ENCODE measurements at places on chromosomes 7 and 10.

GRCh38 chr10:95663496-95663895 is 7.0 kb upstream of the ALDH18A1 start:
- no peak for DNase-seq

- DNase-seq = no peak
Measured at GRCh38 chr7:74455928-74456327, 2.2 kb downstream of the GTF2IRD1 start.

DNA sequence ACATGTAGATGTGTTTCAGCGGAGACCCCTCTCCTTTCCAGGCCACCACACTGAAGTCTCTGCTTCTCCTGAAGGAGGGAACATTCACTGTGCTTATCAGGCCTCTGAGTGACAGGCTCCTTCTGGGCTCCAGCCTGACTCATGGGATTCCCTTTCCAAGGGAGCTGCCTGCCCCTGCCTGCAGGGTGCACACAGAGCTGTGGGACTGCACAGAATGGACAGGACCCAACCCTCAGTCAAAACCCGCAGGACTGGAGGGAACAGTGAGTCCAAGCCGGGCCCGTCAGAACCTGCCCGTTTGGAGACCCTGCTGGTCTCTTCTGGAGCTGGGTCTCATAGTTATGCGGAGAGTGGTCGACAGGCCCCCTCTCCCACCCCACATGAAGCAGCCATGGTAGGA is 32.6 kb downstream of the PLAC9 start:
- no peak for DNase-seq

GRCh38 chr7:26011039-26011696 is 140.8 kb upstream of the NFE2L3 start:
- no peak for DNase-seq

DNA sequence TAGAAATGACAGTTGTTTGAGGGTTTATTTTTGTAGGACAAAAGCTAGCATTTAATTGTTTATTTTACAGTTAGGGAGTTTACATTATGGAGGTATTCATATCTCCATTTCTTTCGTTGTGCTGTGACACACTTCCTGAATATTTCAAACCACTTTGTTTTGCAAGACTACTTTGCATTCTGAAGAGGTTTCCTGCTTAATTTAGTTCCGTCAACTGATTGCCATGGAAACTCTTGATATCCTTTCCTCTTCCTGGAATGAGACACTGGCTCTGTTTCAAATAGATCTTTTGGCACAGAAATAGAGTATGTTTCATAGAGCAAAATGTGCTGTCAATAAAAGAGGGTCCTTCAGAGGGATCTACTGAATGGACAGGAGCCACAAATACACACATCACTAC is 159.5 kb upstream of the AGR3 start:
- no peak for DNase-seq

- DNase-seq = no peak
Measured at GRCh38 chr10:67200913-67201564, 275.2 kb downstream of the LRRTM3 start.

- DNase-seq = no peak
Measured at GRCh38 chr7:47725031-47725780, 143.3 kb upstream of the TNS3 start.

DNA sequence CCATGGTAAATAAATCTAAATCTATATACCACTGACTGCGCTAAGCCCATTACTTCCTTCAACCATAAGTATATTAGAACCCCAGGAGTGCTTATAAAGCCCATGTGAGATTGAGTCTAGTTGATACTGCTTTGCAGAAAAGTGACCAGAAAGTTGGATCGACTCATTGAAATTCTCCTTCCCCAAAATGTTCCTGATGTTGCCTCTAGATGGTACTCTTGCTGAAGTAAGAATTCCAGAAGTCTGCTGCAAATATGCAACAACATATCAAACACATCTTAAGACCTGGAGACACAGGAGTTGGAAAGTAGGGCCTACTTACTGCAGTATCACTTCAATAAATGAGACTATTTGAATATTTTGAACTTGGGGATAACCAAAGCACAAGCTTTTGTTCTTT is 550.8 kb downstream of the IPMK start:
- DNase-seq = no peak

- no peak for DNase-seq
Measured at GRCh38 chr7:29192323-29192722, 2.3 kb upstream of the CHN2 start.
